ENCODE measurements at places on chromosomes 7 and 10.
A peak's percentile ranks its signal among the peaks of the same experiment; 100 is the strongest.

GRCh38 chr10:26574783-26575182 is 122.7 kb upstream of the PDSS1 start:
- DNase-seq = no peak

DNA sequence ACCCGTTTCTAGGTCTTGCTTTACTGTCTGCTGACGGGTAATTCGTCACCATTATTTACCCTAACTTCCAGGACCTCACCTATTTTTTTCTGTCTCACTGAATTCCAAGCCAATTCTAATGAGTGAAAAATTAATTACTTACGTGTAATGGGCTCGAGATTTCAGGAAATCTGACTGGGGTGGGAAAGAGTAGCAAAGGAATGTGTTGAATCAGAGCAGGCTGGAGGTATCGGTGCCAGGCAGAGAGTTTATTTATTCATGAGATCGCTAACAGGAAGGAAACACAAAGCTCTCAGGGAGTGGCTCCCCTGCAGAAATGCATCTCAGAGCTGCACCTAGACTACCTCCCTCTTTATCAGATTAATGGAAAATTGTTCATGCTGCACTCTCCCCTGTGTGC is 4.0 kb upstream of the DIP2C start:
- DNase-seq = no peak

DNA sequence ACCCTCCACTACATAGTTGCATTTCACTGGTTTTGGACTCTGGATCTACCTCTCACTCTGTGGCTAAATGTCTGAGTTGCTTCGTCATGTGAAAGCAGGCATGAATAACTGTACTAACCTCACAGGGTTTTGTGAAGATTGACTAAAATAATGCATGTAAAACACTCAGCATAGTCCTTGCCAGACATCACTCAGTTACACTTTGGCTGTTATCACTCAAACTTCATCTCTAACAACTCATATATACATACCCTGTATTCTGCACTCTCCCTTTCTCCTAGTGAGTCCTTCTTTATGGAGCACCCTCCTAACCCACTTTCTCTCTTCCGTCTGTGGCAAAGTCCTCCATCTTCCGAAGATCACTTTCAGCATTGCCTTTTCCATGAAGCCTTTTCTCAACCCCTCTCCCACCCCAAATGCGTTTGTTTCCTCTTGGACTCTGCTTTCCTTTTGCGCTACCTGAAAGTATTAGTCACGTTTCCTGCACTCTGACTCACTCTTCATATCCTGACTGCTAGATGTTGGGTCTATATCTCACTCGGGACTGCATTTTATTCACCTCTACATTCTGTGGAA is 72.6 kb downstream of the OSBPL3 start:
- peak; percentile 24 for DNase-seq

- DNase-seq = no peak
Observed at GRCh38 chr10:74384615-74385183, 233.7 kb downstream of the ADK start.

- DNase-seq = no peak
Observed at GRCh38 chr10:74641659-74642058, 184.7 kb upstream of the KAT6B start.

- no peak for DNase-seq
Observed at GRCh38 chr10:65602182-65602865, 1323.5 kb upstream of the LRRTM3 start.

GRCh38 chr7:126700807-126701604 is 551.7 kb downstream of the GRM8 start:
- peak; percentile 40 for DNase-seq

DNA sequence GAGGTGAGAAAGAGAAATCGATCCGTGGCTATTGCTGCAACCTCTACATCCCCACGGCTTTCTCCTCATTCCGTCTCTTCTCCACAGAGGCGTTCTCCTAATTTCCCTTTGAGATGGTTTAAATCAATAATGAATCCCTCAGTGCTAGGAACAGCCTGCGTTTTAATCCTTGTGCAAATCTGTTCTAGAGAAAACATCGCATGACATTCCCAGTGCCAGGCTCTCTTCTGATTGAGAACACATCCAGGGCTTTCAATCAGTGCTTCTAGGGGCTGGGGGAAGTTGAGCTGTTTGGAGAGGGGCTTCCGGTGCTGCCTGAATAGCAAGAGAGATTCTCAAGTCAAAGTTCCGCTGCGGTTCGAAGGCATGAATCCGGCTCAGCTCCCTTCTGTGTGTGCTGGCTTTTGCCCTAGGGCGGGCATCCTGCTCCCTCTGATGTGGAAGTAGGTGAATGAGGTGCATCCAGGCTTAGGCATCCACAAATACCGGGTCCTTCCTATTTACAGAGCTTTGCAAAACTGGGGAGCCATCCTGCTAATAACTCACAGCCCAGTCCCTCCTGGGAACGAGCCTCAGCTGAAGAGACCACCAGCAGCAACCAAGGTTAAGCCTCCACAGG is 62.8 kb downstream of the CHST15 start:
- DNase-seq = no peak

Measured in CD4-positive, alpha-beta memory T cell (primary cell).